ENCODE measurements at places on chromosomes 1 and 21. TPM values are rescaled to one million over a fixed set of nuclear protein-coding genes. Genes with fewer than 3 reads are reported as not detected.

Gene RHCE
- not detected for total RNA-seq

Gene CD164L2
- not detected for total RNA-seq

Gene PROX1
- total RNA-seq = 0.19 TPM

Gene CACNA1S
- not detected for total RNA-seq

Gene TNFAIP8L2
- total RNA-seq = not detected

Gene LYPD8
- total RNA-seq = 0.12 TPM

Gene RAB7B
- 0.56 TPM for total RNA-seq

Gene MMEL1
- 0.08 TPM for total RNA-seq

Gene SLC1A7
- 0.04 TPM for total RNA-seq

Gene S100A3
- total RNA-seq = 123 TPM

Gene ZBTB21
- total RNA-seq = 6.3 TPM

Gene CORT
- total RNA-seq = 0.24 TPM

Gene TSPAN2
- 0.69 TPM for total RNA-seq

Gene FMO1
- not detected for total RNA-seq

Gene WASF2
- total RNA-seq = 62.3 TPM

Gene MIGA1
- total RNA-seq = 8.7 TPM

Gene KCNH1
- total RNA-seq = 2.1 TPM

Gene VAV3
- 0.36 TPM for total RNA-seq

Gene SLC5A9
- total RNA-seq = 0.07 TPM

Gene SERTAD4
- 1.1 TPM for total RNA-seq

Gene SPATA46
- total RNA-seq = not detected

Gene SEMA4A
- 0.32 TPM for total RNA-seq

Gene TTLL10
- not detected for total RNA-seq

Gene SLC9C2
- total RNA-seq = not detected

Gene RHBG
- total RNA-seq = not detected

Gene FCRL1
- not detected for total RNA-seq

Gene SPRR2A
- total RNA-seq = not detected

Gene ATP1A1
- 456 TPM for total RNA-seq

Gene ADGRB2
- total RNA-seq = 5.6 TPM

Gene SH3D21
- total RNA-seq = 1.9 TPM

Gene ORC1
- total RNA-seq = 23.7 TPM

Gene CD53
- not detected for total RNA-seq

Gene ADAMTS5
- total RNA-seq = not detected

Gene RPS6KC1
- total RNA-seq = 9.8 TPM

Gene CD1C
- not detected for total RNA-seq

Gene LCE1F
- total RNA-seq = not detected

Gene KCNJ15
- total RNA-seq = not detected

Gene FCRL2
- total RNA-seq = not detected

Gene GPR25
- total RNA-seq = not detected

Gene ASTN1
- total RNA-seq = 0.02 TPM

Gene CFAP45
- total RNA-seq = 0.75 TPM

Gene PLA2G2D
- not detected for total RNA-seq
